ENCODE measurements at places on chromosomes 7 and 10.

GRCh38 chr7:75727881-75728593, 10.7 kb downstream of the HIP1 start:
- no peak for DNase-seq

DNA sequence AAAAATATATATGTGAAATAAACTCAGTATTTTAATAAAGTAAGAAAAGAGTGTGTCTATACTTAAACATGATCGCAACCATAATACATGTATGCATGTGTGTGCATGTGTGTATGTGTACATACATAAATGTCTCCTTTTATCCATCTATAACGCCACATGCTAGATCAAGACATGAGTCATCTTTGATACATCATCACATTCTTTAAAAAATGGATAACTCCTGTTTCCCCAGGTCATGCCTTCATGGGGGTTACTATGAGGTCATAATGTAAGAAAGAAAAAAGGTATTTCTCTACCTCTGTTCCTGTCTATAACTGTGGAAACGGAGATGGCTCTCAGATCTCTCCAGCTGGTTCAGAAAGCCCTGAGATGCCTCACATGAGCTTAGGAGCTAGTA, 41.2 kb downstream of the LSMEM1 start:
- no peak for DNase-seq

DNA sequence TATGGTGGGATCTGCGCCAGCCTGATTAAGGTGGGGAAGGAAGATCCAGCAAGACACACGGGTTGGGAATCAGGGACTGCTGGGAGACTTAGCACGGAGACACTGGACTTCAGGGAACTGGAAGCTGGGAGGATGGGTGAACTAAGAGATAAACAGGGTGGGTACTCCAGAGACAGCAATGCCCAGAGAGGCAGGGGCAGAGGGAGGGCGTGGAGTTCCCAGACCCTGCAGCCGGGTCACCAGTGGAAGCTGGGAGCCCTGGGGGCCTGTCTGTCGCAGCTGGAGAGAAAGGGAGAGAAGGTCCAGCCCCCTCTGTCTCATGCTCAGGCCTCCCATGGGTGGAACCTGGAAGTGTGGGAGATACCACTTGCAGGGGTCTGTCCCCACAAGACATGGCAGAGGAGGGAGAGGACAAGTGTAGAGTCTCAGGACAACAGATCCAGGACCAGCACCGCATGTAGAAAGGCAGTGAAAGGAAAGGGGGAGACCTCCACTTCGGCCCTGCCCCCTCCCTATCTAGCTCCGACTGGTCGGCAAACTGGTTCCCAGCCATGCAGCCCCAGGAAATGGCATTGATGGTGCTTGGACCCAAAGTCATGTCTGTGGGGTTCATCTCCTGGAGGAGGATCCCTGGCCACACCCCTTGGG, 44.4 kb downstream of the AOC1 start:
- DNase-seq: no peak

DNA sequence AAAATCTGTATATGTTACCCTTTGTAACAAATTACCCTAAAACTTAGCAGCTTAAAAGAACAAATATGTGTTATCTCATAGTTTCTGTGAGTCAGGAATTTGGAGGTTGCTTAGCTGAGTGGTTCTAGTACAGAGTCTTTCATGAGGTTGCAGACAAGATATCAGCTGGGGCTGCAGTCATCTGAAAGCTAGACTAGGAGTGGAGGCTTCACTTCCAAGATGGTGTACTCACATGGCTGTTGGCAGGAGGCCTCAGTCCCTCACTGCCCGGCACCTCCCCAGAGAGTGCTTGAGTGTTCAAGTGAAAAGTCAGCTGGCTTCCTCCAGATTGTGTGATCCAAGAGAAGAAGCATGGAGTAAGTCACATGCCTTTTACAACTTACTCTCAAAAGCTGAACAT, 16.9 kb upstream of the GGCT start:
- no peak for DNase-seq

GRCh38 chr7:151232917-151233701, 826 bp downstream of the CHPF2 start:
- DNase-seq: peak; percentile 36

DNA sequence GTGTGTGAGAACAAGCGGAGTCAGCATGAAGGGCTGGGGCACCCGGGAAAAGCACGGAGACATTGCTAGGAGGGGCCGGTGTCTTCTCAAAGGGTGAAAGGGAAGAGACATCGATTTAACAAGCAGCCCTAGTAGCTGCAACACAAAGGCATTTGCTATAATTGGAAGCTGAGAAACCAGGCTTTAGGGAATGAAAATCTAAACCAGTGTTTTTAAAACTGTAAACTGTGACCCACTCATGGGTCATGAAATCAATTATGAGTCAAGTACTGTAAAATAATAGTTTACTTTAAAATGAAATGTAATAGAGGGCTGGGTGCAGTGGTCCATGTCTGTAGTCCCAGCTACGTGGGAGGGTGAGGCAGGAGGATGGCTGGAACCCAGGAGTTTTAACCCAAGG, 128.7 kb upstream of the RHEB start:
- no peak for DNase-seq

DNA sequence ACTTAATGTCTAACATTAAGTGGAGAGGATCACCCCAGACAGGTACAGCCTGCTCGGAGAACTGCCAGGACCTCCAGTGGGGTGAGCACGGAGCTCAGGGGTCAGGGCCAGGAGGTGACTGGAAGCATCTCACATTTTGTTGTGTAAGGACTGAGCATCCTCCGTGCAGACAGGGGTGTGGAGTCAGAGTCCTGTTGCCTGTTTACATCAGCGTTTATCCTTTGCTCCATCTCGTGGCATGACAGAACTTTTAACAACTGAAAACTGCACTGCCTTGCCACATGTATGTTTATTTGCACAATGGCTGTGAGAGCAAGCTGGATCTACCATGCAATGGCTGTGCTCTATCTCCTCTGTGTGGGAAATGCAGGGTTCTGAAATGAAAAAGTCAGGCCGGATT, 175.4 kb upstream of the AKR1E2 start:
- DNase-seq: no peak

GRCh38 chr10:32347363-32348022, 535 bp upstream of the EPC1 start:
- DNase-seq: no peak

DNA sequence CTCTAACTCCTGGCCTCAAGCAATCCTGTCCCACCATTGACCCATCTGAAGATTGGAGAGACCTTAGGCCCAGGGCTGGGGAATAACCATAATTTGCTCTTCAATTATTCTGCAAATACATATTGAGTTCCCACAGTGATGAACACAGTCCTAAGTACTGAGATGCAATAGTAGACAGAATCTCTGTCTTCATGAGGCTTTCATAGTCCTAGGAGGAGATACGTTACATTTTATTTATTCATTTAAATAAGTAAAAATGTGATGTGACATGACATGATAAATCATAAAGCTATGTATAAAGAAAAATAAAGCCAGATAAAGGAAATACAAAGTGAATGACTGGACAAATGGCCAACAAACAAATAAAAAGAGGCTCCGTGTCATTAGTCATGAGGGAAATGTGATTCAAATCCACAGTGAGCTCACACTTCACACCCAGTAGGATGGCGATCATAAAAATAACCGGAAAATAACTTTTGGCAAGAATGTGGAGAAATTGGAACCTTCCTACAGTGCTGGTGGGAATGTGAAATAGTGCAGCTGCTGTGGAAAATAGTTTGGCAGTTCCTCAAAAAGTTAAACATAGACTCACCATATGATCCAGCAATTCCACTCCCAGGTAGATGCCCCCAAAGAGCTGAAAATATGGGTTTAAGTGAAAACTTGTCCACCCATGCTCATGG, 52.1 kb upstream of the JCAD start:
- DNase-seq: no peak

DNA sequence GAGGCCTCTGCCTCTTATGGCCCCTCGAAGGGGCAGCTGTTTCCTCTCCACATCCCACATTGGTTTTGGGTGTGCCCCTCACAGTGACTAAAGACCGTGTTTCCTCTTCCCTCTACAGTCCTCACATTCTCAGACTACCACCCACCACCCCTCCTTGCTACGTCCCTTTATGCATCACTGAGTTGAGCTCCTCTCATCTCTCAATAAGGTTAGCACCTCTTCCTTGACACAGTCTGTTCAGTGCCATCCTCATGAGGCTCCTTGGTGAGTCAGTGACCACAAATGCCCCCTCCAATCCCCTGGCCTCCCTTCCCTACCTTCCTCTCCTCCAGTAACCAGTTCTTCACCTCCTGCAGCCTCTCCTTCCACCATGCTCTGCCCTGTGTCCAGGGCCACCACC, 239.1 kb upstream of the MYO3A start:
- no peak for DNase-seq

- DNase-seq: no peak
Measured at GRCh38 chr7:18727115-18727870, 231.7 kb downstream of the HDAC9 start.

DNA sequence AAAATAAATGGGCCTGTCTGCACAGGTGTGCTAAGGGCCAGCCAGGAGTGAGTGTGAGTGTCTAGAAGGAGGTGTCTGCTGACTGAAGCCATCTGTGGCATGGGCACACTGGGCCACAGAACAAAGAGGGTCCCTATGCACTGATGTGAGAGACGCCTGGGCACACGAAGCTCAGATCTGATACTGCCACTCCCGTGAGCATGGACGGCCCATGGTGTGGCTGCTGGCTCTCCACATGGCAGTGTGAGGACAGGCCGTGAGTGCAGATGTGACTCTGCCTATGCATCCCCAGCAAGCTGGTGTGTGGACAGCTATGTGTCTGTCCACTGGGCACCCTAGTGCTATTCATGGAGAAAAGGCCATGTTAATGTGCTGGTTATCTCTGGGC, 12.8 kb upstream of the MYL7 start:
- no peak for DNase-seq

DNA sequence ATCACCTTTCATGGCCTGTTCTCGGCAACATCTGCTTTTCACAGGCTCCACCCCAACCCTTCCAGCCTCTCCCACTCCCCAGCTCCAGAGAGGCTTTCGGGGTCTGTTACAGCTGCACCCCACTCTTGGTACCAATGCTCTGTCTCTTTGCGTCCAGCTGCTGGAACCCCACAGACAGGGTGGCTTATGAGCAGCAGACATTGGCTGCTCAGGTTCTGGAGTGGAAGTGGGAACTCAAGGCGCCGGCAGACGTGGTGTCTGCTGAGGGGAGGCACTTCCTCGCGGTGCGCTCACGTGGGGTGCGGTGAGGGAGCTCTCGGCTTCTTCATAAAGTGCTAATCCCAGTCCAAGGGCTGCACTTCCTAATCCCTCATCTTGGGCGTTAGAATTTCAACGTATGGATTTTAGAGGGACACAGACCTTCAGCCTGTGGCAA, 185.7 kb downstream of the ELFN1 start:
- DNase-seq: no peak

- DNase-seq: no peak
Measured at GRCh38 chr10:130729876-130730275, 581.6 kb downstream of the TCERG1L start.

DNA sequence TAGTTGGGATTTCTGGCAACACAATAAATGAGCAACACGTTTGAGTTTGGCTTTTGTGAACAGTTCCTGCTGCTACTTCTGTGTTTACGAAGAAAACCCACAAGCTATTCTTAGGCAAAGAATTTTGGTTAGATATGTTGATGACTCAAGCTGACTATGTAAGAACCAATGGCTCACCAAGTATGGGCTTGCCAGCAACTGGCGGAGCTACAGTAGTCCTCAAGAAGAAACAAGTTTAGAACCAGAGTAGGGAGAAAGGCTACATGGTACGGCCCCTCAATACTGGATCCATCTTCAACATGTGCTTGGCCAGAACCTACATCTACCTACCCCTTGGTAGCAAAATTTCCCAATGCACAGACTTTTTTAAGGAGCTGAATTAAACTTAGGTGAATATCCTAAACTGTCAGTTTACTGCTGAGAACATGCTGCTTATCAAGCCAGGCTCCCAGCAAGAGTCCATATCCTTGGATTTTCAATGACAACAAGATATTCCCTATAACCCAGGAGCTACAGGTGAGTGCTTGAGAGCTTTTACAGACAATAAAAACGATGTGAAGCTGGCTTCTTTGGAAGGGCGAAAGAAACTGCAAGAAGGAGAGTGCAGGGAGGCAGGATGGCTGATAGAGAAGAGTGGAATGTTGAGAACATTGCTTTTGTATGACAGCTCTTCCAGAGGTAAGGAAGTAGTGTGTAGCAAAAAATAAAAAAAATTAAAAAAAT, 74.3 kb upstream of the ASAH2 start:
- DNase-seq: no peak

GRCh38 chr10:88243202-88243744, 339.8 kb downstream of the RNLS start:
- DNase-seq: no peak

DNA sequence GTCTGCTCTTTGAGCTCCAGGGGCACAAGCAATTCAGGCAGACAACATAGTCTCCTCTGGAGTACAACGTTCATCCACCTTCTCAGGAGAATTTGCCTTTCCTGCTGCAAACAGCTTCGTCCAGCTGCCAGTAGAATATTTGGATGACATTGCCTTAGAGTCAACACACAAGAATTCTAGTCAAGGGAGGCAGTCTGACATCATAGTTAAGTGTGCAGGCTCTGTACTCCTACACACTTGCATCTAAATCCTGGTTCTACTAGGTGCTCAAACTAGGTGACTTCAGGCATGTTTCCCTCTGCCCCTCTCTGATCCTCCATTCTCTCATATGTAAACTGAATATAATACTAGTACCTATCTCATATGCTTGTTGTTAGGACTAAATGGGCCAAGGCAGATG, 314.8 kb downstream of the HPSE2 start:
- no peak for DNase-seq

DNA sequence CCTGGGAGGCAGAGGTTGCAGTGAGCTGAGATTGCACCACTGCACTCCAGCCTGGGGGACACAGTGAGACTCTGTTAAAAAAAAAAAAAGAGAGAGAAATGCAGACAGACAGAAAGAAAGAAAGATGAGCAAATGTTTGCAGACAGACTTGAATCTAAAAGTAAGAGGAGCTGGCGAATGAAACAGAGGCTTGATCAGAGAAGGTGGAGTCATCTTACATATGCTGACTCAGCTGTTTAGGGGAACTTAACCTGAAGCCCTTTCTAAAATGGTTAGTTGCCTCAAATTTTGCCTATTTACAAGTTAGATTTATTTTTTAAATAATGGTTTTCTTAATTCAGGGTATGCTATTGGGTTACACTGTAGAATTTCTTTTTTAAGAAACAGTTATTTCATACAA, 5.4 kb downstream of the FAM171A1 start:
- no peak for DNase-seq

DNA sequence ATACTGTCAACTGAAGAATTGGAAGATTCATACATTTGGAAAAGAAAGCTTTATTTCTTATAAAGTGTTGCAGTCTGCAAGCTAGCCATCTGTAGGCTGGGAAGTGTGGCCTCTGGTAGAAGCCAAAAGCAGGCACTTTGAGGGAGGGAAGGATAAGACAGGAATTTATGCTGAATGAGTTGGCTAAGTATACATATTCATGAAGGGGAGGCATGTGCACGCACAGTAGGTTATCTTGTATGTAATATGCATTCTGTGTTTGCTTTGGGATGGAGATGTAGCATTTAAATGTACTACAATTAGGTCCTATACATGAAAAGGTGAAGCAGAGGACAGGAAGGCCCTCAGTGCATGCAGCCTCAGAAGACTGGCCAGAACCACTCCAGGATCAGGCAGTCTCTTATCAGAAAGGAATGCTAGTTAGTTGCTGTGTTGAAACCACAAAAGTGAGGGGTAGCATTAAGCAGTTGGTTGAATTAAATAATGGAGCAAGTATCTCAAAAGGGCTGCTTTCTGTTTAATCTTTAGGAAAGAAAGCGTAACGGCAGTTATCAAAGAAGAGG, 40.9 kb downstream of the MYO3A start:
- no peak for DNase-seq

- DNase-seq: no peak
Measured at GRCh38 chr7:14759785-14760184, 142.8 kb downstream of the DGKB start.

- DNase-seq: no peak
Measured at GRCh38 chr10:74114041-74114448, 36.6 kb downstream of the AP3M1 start.

Measured in activated naive CD4-positive, alpha-beta T cell (primary cell).